ENCODE measurements at places on chromosomes 3 and 15.

- no peak for DNase-seq
Measured at GRCh38 chr3:4407941-4408340, 59.1 kb downstream of the SUMF1 start.

DNA sequence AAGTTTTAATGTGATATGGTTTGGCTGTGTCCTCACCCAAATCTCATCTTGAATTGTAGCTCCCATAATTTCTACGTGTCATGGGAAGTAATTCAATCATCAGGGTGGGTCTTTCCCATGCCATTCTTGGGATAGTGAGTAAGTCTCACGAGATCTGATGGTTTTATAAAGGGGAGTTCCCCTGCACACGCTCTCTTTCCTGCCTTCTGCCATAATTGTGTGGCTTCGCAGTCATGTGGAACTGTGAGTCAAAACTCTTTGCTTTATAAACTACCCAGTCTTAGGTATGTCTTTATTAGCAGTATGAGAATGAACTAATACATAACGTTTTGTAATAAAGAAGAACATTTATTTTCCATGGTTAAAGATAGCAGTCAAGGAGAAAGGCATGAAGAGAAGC lies 39.2 kb upstream of the GOLIM4 start:
- peak; percentile 2 for DNase-seq

- DNase-seq, result no peak
Measured at GRCh38 chr3:197283045-197283444, 15.4 kb downstream of the DLG1 start.

- DNase-seq, result no peak
Measured at GRCh38 chr3:79844176-79844575, 76.4 kb upstream of the ROBO1 start.

DNA sequence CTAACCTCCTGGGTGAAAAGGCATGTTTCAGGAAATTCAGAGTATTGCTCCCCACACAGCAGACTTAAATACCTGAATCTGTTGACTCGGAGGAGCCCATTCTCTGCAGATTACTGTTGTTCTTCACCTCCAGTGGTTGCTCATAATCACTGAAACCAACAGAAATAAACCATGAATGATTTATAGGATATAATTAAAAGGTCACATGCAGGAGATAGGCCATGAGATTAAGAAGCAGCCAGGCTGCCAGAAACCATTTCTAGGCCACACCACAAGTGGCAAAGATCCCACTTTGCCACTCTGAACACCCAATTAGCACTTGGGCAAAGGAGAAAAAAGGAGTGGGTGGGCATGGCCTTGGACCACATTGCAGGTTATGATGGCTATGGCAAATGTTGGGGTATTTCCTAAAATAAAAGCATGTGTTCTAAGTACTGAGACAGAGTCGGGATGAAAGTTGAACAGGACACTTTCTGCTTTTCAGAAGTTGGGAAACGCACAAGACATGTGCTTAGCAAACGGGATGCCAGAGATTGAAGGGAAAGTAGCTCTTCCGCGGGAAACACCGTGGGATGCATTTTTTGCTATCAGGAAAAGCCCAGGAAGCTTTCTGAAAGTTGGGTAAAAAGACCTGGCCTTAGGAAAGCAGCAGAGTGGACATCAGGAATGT lies 1.5 kb downstream of the CDC25A start:
- peak; percentile 8 for DNase-seq

- DNase-seq, result no peak
Measured at GRCh38 chr15:84991014-84991712, 9.5 kb downstream of the PDE8A start.

- peak; percentile 79 for DNase-seq
Measured at GRCh38 chr3:177792311-177793030, 595.2 kb upstream of the TBL1XR1 start.

DNA sequence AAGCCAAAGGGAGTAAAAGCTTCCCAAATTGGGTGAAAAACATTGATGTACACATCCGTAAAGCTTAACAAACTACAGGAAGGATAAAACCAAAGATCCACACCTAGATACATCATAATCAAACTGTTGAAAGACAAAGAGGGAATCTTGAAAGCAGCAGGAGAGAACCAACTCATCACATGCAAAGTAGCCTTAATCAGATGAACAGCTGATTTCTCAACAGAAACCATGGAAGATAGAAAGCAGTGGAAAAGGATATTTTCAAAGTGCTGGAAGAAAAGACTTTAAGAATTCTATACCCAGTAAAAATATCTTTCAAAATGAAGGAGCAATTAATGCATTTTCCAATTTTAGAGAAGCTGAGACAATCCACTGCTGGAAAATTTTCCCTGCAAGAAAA lies 36.8 kb downstream of the CHRNA7 start:
- no peak for DNase-seq

DNA sequence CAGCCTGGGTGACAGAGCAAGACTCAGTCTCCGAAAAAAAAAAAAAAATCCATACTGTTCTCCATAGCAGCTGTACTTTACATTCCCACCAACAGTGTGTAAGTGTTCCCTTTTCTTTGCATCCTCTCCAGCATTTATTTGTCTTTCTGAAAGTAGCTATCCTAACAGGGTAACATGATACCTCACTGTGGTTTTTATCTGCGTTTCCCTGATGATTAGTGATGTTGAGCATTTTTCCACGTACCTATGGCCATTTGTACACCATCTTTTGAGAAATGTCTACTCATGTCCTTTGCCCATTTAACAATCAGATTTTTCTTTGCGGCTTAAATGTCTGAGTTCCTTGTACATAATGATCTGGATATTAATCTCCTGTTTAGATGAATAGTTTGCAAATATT lies 119.3 kb downstream of the RFX7 start:
- no peak for DNase-seq

GRCh38 chr3:25592510-25592968 lies 72.2 kb downstream of the TOP2B start:
- peak; percentile 86 for DNase-seq

DNA sequence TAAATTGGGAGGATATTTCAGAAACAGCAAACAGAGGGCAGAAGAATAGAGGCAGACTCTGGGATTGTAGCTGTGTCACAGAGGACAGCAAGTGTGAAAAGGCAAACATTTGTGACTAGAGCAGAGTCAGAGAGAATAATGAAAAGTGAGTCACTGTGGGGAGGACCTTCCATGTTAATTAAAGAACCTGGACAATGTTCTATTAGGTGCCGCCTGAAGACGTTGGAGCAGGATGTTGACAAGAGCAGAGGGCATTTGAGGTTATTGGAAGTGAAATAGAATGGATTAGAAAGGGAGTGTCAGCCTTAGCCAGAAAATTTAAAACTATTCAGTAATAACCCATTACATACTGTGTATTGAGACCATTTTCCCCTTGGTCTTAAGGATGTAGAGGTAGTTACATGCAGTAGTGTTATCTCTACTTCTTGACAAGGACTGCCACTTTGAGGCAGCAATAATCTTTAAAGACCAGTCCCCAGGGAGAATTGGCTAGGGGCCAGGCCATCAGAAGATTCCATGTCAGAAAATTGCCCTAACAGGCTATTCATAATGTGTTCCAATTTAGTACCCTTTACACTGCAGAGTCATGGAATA lies 5.8 kb downstream of the ACKR2 start:
- no peak for DNase-seq

DNA sequence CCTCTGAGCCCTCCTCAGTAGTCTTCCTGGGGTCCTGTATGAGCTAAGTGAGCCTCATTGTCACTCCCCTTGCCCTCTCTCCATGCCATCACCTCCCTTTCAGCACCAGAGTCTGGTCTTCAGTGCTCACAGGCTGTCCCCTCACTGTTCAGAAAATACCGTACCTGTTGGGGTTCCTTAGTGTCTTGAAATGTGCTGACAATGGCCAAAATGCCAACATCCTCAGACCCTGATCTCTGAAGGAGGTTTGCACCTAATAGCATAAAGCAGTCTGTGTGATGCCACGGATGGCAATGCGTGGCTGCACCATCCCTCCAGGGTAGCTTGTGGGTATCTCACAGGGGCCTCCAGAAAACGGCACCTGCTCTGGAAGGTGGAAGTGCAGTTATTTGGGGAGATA lies 301.0 kb upstream of the TLE3 start:
- no peak for DNase-seq

GRCh38 chr3:132595014-132595413 lies 2.1 kb upstream of the ACKR4 start:
- peak; percentile 66 for DNase-seq

DNA sequence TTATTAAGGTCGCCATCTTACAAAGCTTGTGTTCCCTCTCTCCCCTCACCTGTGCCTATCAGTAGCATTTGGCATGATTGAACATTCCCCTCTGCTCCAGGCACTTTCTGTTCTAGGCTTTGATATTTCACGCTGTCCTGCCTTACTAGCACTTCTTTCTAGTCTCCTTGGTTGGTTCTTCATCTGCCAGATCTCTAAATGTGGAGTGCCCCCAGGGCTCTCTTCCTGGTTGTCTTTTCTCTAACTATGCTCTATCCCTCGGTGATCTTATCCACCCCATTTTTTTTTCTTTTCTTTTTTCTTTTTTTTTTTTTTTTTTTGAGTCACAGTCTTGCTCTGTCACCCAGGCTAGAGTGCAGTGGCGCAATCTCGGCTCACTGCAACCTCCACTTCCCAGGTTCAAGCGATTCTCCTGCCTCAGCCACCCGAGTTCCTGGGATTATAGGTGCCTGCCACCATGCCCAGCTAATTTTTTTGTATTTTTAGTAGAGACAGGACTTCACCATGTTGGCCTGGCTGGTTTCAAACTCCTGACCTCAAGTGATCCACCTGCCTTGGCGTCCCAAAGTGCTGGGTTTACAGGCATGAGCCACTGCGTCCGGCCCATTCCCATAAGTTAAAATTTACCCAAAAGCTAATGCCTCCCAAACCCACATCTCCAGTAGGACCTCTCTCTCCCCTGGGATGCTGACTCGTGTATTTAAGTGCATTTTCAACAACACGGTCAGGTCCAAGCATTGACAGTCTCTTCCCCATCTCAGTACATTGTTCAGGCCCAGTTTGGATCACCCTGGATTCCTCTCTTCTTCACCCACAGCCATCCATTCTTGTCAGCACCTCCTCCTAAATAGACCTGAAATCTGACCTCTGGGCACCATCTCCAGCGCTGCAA lies 5.2 kb downstream of the NUSAP1 start:
- DNase-seq, result no peak

GRCh38 chr3:72847282-72847681 lies 963 bp downstream of the SHQ1 start:
- no peak for DNase-seq

GRCh38 chr3:105845488-105845887 lies 23.3 kb downstream of the CBLB start:
- no peak for DNase-seq

Measured in fibroblast of skin of right biceps (primary cell).